PC-3 (cell line): ENCODE measurements at places on chromosomes 4 and X. TPM values are rescaled to one million over a fixed set of nuclear protein-coding genes. Genes with fewer than 3 reads are reported as not detected.

- peaks cover 3% of the 10 kb centered on the region; the same call in 1 of the 2 replicates for H3K36me3 ChIP-seq
- peak overlapping the region; percentile 31; the same call in 1 of the 2 replicates for H3K27ac ChIP-seq
- H3K4me3 ChIP-seq: no peak overlapping the region
- peak; percentile 51 for DNase-seq
Measured at GRCh38 chr4:7909463-7910262, 30.0 kb downstream of the AFAP1 start.

DNA sequence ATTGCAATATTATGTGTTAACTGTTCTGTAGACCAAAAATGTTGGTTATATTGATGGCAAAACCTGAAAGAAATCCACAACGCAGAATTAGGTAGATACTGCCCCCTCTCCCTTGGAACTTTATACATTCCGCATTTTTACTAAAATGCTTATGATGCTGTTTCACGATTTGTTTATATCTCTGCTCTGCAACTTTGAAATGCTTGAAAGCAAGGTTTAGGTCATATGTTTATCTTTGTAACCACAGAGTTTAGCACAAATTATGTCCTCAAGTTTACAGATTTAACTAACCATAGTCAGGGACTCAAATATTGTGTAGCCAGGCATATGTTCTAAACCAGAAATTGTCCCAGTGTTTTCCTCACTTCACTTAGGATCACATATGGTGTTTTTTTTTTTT is 66.1 kb upstream of the H2AZ1 start:
- no peaks in the 10 kb centered on the region for H3K27me3 ChIP-seq
- H3K36me3 ChIP-seq: no peaks in the 10 kb centered on the region
- DNase-seq: peak; percentile 19
- H3K4me1 ChIP-seq: peaks cover 35% of the 10 kb centered on the region

- no peaks in the 10 kb centered on the region for H3K27me3 ChIP-seq
- no peaks in the 10 kb centered on the region for H3K4me1 ChIP-seq
- no peak overlapping the region for H3K4me3 ChIP-seq
- H3K27ac ChIP-seq: no peak overlapping the region
- DNase-seq: no peak
- no peaks in the 10 kb centered on the region for H3K36me3 ChIP-seq
Measured at GRCh38 chr4:186227744-186228513, 622 bp downstream of the KLKB1 start.

GRCh38 chr4:74109116-74109869 is 10.3 kb upstream of the CXCL2 start:
- peak overlapping the region; percentile 45 for H3K4me3 ChIP-seq
- peaks cover 65% of the 10 kb centered on the region for H3K4me1 ChIP-seq
- H3K27ac ChIP-seq: peak overlapping the region; percentile 96

DNA sequence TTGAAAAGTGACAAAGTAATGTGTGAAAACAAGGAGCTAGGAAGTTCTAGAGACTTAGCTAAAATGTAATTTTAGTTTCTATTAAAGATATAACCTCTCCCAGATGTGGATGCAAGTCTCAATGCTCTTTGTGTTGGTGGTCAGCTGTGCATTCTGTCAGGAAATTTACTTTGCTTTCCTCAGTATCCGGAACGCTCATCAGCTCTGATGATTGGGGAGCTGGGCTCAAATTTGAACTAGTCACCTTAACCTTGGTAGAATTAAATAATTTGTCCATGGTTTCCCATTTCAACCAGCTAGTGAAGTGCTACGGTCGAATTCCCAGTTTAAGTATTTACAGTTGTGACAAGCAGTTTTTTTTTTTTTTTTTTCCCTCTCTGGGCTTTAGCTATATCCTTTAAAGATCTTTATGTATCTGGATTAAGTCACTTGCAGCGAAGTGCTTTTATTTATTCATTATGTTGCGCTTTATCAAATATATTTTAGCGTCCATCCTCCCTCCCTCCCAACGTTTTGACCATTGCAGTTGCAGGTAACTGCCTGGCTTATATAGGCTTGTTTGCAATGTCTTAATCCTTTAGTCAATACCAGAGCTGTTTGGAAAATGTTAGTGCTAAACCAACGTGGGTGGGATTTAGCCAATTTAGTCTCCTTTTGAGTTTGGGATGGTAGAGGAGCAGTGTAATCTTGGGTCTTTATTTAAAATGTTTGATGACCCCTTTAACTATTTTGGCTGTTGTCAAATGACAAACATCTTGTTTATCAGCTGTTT is 2.1 kb downstream of the OGT start:
- DNase-seq: peak; percentile 14
- H3K27ac ChIP-seq: 0 out of 2 replicates have a peak overlapping the region, but pooled peaks have one; percentile 79

GRCh38 chrX:10831716-10832502 is 211.5 kb upstream of the MID1 start:
- H3K4me1 ChIP-seq: peaks cover 16% of the 10 kb centered on the region
- peak; percentile 16 for DNase-seq
- H3K36me3 ChIP-seq: no peaks in the 10 kb centered on the region
- peak overlapping the region; percentile 33; the same call in 1 of the 2 replicates for H3K27ac ChIP-seq
- peak overlapping the region; percentile 82 for H3K4me3 ChIP-seq
- H3K27me3 ChIP-seq: no peaks in the 10 kb centered on the region

GRCh38 chr4:84342161-84342560 is 156.9 kb downstream of the NKX6-1 start:
- DNase-seq: no peak
- H3K27ac ChIP-seq: no peak overlapping the region
- no peak overlapping the region for H3K4me3 ChIP-seq
- H3K27me3 ChIP-seq: no peaks in the 10 kb centered on the region

DNA sequence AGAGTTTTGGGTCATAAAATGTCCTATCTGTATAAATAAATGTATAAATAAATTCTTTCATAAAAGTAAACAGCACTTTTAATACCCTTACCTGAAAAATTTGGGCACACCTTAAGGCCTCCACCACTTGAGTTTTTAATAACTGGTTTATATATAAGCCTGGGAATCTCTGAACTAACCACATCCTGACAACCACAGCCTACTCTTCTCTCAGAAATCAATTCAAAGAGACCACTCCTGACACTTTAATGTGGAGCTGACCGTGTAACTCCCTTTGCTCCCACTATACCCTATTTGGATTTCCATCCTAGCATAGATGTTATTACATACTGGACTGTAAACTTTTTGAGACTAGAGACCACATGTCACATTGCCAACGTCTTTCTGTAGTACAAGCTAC is 3.5 kb downstream of the FBXL5 start:
- DNase-seq: no peak
- H3K4me1 ChIP-seq: peaks cover 33% of the 10 kb centered on the region
- H3K27ac ChIP-seq: no peak overlapping the region
- peak overlapping the region; percentile 79; the same call in 1 of the 2 replicates for H3K4me3 ChIP-seq
- H3K36me3 ChIP-seq: no peaks in the 10 kb centered on the region

- H3K4me3 ChIP-seq: no peak overlapping the region
- no peaks in the 10 kb centered on the region for H3K4me1 ChIP-seq
- no peak for DNase-seq
- no peaks in the 10 kb centered on the region for H3K27me3 ChIP-seq
Measured at GRCh38 chrX:4754878-4755604, 1041.6 kb upstream of the PRKX start.

GRCh38 chr4:152935631-152936445 is at the start of gene FHDC1:
Gene FHDC1, plus strand, starts transcription at chr4:152936323. Its CDS starts 6,735 bp downstream, at chr4:152943058.
- no peak within 1 kb of the TSS for H3K27ac ChIP-seq
- no peaks in the 10 kb centered on the region for H3K36me3 ChIP-seq
- peak; percentile 76 for DNase-seq
- H3K4me1 ChIP-seq: peaks cover 9% of the 10 kb centered on the region

DNA sequence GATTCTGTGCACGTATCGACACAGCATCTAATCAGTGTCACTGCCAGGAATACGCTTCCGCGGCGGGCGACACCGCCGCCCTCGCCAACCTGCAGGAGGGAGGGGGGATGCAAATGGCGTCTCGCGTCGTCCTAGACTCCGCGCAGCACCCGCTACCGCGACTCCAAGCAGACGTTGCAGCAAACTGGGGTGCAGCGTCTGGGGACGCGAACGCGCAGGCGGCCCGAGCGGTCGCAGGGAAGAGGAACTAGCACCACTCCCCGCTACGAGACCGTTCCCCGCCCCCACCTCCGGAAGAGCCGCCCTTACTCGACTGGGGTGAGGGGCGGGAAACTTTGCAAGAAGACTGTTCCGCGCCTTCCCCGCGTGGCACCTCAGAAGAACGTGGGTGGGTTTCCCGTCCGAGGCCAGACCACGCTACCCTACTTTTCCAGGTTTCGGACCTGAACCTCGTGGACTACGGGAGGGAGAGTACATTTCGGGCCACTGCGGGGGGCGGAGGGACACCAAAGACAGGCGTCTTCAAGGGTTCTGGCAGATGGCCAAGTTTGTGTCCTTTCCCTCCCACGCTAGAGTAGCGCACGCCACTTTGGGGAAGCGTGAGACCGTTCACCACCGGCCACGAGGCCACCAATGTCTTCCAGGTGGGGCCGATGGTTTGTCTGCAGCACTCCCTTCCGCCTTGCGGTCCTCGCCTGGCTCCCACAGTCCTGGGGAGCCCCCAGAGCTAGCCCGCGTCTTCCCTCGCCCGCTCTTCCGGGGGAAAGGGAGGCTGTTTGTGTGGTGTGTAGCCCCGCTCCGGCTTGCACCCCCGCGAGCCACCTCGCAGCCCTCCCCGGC is 78.0 kb upstream of the BCOR start:
- peaks cover 45% of the 10 kb centered on the region for H3K4me1 ChIP-seq
- H3K27ac ChIP-seq: peak overlapping the region; percentile 55
- peak; percentile 48 for DNase-seq
- H3K27me3 ChIP-seq: no peaks in the 10 kb centered on the region
- peak overlapping the region; percentile 69 for H3K4me3 ChIP-seq
- no peaks in the 10 kb centered on the region for H3K36me3 ChIP-seq

- H3K27ac ChIP-seq: no peak overlapping the region
- H3K4me3 ChIP-seq: no peak overlapping the region
- no peak for DNase-seq
- H3K36me3 ChIP-seq: no peaks in the 10 kb centered on the region
- no peaks in the 10 kb centered on the region for H3K4me1 ChIP-seq
Measured at GRCh38 chrX:118178450-118178849, 61.8 kb upstream of the KLHL13 start.

GRCh38 chr4:41214825-41215146 is 444 bp upstream of the APBB2 start:
- peaks cover 26% of the 10 kb centered on the region for H3K4me1 ChIP-seq
- no peak for DNase-seq
- no peaks in the 10 kb centered on the region for H3K27me3 ChIP-seq
- peak overlapping the region; percentile 57 for H3K4me3 ChIP-seq
- H3K36me3 ChIP-seq: no peaks in the 10 kb centered on the region

GRCh38 chrX:10171249-10171648 is 14.5 kb downstream of the CLCN4 start:
- no peaks in the 10 kb centered on the region for H3K36me3 ChIP-seq
- no peaks in the 10 kb centered on the region for H3K27me3 ChIP-seq
- no peaks in the 10 kb centered on the region for H3K4me1 ChIP-seq
- no peak for DNase-seq
- H3K27ac ChIP-seq: no peak overlapping the region

- no peak for DNase-seq
- H3K36me3 ChIP-seq: no peaks in the 10 kb centered on the region
- H3K27me3 ChIP-seq: no peaks in the 10 kb centered on the region
Measured at GRCh38 chrX:134369576-134369975, 90.4 kb upstream of the HPRT1 start.

GRCh38 chr4:25001509-25001908 is 29.2 kb downstream of the LGI2 start:
- no peaks in the 10 kb centered on the region for H3K36me3 ChIP-seq
- no peak overlapping the region for H3K27ac ChIP-seq
- no peaks in the 10 kb centered on the region for H3K4me1 ChIP-seq
- no peaks in the 10 kb centered on the region for H3K27me3 ChIP-seq

DNA sequence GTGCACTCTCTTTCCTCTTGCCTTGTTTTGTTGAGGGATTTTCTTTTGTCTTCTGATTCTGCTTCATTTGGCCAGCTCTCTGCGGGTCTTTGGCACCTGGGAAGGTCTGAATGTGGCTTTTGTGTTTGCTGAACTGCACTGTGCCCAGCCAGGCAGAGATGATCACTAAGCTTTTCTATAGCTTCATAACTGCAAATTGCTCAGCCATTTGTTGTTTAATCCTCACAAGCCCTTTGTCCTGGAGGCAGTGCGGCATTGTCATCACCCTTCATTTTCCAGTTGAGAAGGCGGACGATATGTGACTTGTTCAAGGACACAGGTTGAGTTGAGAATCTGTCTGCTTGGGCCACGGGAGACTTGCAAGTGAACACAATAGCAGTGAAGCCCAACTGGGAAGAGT is 46.0 kb upstream of the SFRP2 start:
- H3K36me3 ChIP-seq: no peaks in the 10 kb centered on the region
- no peak overlapping the region for H3K4me3 ChIP-seq
- H3K4me1 ChIP-seq: no peaks in the 10 kb centered on the region; the same call in 1 of the 2 replicates
- no peak overlapping the region for H3K27ac ChIP-seq

DNA sequence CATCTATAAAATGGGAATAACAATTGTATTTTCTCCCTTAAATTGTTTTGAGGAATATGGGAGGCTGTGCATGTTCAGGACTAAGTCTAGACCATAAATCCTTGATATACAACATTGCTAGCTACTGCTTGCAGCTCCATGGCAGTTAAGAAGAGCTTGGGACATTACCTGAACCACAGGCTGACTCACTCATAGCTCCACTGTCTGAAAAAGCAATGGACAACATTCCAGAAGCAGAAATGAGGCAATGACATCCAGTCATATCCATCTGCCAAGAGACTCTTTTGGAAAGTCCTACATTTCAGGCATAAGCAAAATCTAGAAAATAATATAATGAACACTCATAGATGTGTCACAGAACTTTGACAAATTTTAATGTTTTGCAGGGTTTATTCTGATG is 167.3 kb upstream of the LEF1 start:
- H3K27me3 ChIP-seq: 0 out of 2 replicates have a peak, but pooled peaks cover 6% of the 10 kb centered on the region
- DNase-seq: no peak
- H3K27ac ChIP-seq: no peak overlapping the region
- H3K4me1 ChIP-seq: no peaks in the 10 kb centered on the region
- H3K4me3 ChIP-seq: no peak overlapping the region
- no peaks in the 10 kb centered on the region for H3K36me3 ChIP-seq

- no peak for DNase-seq
- no peaks in the 10 kb centered on the region for H3K4me1 ChIP-seq
- no peak overlapping the region for H3K27ac ChIP-seq
- H3K4me3 ChIP-seq: no peak overlapping the region
- no peaks in the 10 kb centered on the region for H3K36me3 ChIP-seq
- no peaks in the 10 kb centered on the region for H3K27me3 ChIP-seq
Measured at GRCh38 chrX:150773634-150774033, 80.4 kb downstream of the MTMR1 start.

Gene PLXNB3
- total RNA-seq: 27.3 and 43.5 TPM in 2 replicates

Gene DGKQ
- 14.2 and 23.5 TPM in 2 replicates for total RNA-seq

Gene NOX1
- not detected in 2 replicates for total RNA-seq

Gene PLAC1
- total RNA-seq: 1.8 and 2.6 TPM in 2 replicates

Gene SLC2A9
- 0.11 TPM in 1 of 2 replicates, not detected in the other for total RNA-seq

Gene LRCH2
- 0.11 TPM in 1 of 2 replicates, not detected in the other for total RNA-seq

Gene CXXC4
- total RNA-seq: not detected in 2 replicates

Gene FGFR3
- total RNA-seq: 0.11 and 0.86 TPM in 2 replicates
